ENCODE measurements at places on chromosomes 2 and 18. TPM values are rescaled to one million over a fixed set of nuclear protein-coding genes. Genes with fewer than 3 reads are reported as not detected.

UPP2 gene
- total RNA-seq: not detected

ADRA2B gene
- not detected for total RNA-seq

ITGAV gene
- 87.7 TPM for total RNA-seq

C1QL2 gene
- total RNA-seq: not detected

GAREM2 gene
- 0.25 TPM for total RNA-seq

L3MBTL4 gene
- total RNA-seq: 2.9 TPM

KIF3C gene
- total RNA-seq: 10.2 TPM

HOXD10 gene
- 7.5 TPM for total RNA-seq

CERKL gene
- not detected for total RNA-seq

FKBP1B gene
- total RNA-seq: 21.6 TPM

RAPGEF4 gene
- total RNA-seq: 7.2 TPM

LDAH gene
- total RNA-seq: 16.4 TPM

CYS1 gene
- total RNA-seq: not detected

XRCC5 gene
- total RNA-seq: 209 TPM

G6PC2 gene
- not detected for total RNA-seq

MC4R gene
- total RNA-seq: not detected

KANSL1L gene
- 6.9 TPM for total RNA-seq

ONECUT2 gene
- under 0.01 TPM for total RNA-seq
